AG04449 (cell line): ENCODE measurements at places on chromosomes 13 and 19.
A peak's percentile ranks its signal among the peaks of the same experiment; 100 is the strongest.

- DNase-seq = no peak
These were observed 124.6 kb downstream of the COL4A2 start for GRCh38 chr13:110431425-110432294.

- no peak for DNase-seq
These were observed 607.3 kb downstream of the UQCRFS1 start for GRCh38 chr19:28605501-28606268.

GRCh38 chr13:33349288-33349985, 63.9 kb upstream of the STARD13 start:
- DNase-seq = no peak

- DNase-seq = no peak
These were observed 6.6 kb downstream of the SSBP4 start for GRCh38 chr19:18425515-18426415.

GRCh38 chr13:39565036-39565949, 37.7 kb downstream of the LHFPL6 start:
- DNase-seq = peak; percentile 88

DNA sequence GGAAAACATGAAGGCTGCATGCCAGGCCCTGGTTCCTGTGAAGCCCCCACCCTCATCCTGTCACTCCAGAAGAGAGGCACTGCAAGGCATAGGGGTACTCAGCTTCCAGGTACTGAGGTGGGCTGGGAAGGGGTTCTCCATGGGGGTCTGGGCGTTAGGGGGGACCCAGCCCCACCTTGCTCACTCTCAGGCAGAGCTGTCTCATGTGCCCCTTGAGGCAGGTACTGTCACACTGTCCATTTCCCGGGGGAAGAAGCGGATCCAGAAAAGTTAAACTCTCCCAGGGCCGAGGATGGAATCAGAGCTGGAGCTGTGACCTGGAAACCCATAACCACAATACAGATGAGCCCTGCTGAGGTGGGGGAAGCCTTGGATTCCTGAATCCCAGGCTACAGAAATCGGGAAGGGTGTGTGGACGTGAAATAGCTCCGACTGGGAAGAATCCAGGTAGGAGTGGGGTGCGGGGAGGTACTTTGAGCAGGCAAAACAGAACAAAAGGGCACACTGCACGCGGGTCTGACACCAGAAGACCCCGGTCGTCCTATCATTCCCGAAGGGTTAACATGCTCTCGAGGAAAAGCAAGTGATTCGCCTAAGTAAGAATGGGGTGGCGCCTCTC, 540 bp upstream of the USE1 start:
- no peak for DNase-seq

DNA sequence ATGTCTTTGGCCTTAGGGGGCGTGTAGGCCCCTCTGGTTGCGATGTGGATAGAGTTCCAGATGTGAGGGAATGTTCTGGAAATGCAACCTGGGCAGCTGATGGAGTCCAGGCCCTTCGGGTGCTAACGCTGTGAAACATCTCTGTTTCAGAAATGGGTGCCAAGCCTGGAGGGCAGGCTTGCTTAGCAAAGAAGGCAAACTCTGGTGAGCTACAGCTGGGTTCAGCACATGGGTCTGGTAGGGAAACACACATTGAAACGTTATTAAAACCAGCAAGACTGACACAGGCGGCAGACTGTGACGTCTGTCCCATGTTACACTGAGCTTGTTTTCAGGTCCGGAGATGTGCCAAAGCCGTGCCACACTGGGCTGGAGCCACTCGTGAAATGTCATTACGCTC, 8.6 kb upstream of the CDC16 start:
- no peak for DNase-seq

GRCh38 chr19:29539670-29540069, 13.9 kb downstream of the VSTM2B start:
- no peak for DNase-seq

DNA sequence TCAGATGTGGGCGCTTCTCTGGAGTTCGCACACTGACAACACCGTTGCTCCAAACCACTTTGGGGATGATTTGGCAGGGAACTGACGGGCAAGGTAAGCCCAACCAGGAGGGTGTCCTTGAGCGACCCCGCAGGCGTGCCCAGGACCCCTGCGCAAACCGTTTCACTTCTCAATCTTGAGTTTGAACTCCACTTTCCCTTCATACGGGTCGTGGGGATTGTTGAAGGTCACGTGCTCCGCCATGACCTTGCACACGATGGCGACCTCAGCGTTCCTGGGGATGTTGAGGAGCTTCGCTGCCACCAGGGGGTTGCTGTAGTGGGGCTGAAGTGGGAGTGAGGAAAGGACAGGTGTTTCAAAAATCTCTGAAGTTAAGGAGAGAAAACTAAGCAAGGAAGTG, 8.8 kb downstream of the ATP4B start:
- DNase-seq = no peak

DNA sequence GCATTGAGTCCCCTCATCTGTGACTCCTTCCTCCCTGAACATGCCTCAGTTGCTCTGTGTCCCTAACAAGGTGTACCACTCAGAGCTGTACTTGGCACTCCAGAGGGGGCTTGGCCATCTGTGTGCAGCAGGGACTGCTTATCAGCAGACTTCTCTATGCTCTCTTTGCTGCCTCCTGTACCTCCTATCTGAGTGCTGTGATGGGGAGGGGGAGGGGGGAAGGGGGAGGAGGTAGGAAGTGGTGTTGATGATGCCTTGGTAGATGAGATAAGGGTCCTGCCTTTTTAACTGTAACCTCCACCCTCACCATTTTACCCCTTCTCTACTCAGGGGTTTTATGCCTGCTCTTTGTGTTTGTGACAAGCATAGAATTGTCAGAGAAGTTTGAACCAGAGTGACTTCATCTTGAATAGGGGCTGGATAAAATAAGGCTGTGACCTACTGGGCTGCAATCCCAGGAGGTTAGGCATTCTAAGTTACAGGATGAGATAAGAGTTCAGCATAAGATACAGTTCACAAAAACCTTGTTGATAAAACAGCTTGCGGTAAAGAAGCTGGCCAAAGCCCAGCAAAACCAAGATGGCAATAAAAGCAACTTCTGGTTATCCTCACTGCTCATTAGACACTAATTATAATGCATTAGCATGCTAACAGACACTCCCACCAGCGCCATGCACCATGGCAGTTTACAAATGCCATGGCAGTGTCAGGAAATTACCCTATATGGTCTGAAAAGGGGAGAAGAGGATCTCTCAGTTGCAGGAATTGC, 13.2 kb downstream of the PCDH8 start:
- no peak for DNase-seq

- DNase-seq = no peak
These were observed 37.3 kb downstream of the PHF11 start for GRCh38 chr13:49533011-49533410.

DNA sequence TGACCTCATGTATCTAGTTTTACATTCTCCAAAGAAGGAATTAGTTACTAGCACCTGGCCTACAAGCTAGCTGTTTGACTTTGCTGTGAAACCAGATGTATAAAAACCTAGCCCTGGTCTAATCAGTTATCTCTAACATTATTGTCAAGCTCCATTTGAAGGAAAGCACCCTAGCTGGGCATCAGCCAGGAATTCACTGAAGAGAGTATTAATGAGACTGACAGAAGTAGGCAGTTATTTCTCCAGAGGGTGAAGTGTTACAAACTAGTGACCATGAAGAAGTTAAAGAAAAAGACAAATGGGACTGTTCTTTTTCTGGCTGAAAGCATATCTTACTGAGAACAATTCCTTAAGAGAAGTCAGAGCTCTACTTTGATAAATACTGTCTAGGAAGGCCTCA, 2529.3 kb upstream of the PCDH20 start:
- DNase-seq = no peak

DNA sequence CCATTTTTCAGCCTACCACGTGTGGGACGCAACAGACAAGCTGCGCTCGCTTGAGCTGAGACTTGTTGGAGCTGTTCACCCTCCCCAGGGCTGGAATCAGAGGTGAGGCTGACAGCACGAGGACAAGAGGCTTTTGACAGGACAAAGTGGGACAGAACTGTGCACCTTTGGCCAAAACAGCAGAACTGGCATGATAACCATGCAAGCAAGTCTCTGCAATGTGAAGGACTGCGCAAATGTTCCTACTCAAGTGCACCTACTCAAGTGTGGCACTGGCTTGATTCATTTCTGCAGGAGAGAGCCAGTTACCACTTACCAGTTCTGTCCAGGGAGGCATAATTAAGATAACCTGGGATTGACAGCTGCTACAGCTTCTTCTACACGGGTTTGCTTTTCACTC, 62.2 kb upstream of the TM9SF2 start:
- no peak for DNase-seq

DNA sequence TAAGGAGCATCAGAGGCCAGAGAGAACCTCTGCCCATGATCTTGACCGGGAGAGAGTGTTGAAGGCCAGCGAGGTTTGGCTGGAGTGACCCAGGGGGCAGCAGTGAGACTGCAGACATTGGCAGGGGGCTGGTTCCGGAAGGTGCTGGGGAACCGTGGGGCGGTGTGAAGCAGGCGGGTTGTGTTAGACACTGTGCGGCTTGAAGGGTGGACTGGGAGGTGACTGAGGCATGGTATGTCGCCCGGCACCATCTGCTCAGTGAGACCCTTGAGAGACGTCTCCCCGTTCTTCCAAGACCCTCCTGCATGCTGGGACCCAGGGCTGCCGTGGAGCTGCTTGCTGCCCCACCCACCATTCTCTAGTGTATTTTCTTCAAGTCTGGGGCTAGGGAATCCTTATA, 24.6 kb downstream of the CARM1 start:
- no peak for DNase-seq

DNA sequence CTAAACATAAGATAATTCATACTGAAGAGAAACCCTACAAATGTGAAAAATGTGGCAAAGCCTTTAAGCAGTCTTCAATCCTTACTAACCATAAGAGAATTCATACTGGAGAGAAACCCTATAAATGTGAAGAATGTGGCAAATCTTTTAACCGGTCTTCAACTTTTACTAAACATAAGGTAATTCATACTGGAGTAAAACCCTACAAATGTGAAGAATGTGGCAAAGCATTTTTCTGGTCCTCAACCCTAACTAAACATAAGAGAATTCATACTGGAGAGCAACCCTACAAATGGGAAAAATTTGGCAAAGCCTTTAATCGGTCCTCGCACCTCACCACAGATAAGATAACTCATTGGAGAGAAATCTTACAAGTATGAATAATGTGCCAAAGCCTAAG, 40.6 kb downstream of the ZNF254 start:
- no peak for DNase-seq

DNA sequence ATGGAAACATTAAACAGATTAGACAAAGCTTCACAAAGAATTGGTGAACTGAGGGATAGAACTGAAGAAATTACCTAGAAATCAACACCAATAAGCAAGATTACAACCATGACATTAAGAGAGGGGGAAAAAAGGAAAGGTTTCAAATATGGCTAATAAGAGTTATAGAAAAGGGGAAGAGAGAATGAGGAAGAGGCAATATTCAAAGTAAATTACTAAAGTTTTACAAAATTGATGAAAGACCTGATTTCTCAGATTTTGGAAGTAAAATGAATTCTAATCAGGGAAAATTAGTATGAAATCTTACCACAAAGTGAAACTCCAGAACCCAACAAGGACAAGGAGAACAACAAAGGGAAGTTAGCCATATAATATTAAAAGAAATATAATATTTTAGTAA, 187.4 kb downstream of the NBEA start:
- no peak for DNase-seq

GRCh38 chr13:52926971-52927370, 78.5 kb upstream of the PCDH8 start:
- no peak for DNase-seq

GRCh38 chr13:29369060-29369743, 226.3 kb downstream of the SLC7A1 start:
- no peak for DNase-seq

GRCh38 chr13:26855921-26856320, 95.3 kb upstream of the GPR12 start:
- no peak for DNase-seq

- no peak for DNase-seq
These were observed 667.7 kb downstream of the DIAPH3 start for GRCh38 chr13:59495936-59496512.
